ENCODE measurements at places on chromosomes 16 and 17.

GRCh38 chr16:88318521-88318920 lies 64.2 kb upstream of the ZNF469 start:
- ATAC-seq: no peak

GRCh38 chr17:57892146-57892819 lies 42.4 kb upstream of the MRPS23 start:
- peak; percentile 82 for ATAC-seq

- peak; percentile 69 for ATAC-seq
Measured at GRCh38 chr17:62966426-62967204, 580 bp downstream of the TANC2 start.

- ATAC-seq: no peak
Measured at GRCh38 chr16:2874032-2874911, 8.7 kb upstream of the FLYWCH2 start.

- ATAC-seq: no peak
Measured at GRCh38 chr17:55587608-55588139, 76.4 kb upstream of the SMIM36 start.

- ATAC-seq: no peak
Measured at GRCh38 chr16:69840975-69841374, 78.8 kb downstream of the WWP2 start.

DNA sequence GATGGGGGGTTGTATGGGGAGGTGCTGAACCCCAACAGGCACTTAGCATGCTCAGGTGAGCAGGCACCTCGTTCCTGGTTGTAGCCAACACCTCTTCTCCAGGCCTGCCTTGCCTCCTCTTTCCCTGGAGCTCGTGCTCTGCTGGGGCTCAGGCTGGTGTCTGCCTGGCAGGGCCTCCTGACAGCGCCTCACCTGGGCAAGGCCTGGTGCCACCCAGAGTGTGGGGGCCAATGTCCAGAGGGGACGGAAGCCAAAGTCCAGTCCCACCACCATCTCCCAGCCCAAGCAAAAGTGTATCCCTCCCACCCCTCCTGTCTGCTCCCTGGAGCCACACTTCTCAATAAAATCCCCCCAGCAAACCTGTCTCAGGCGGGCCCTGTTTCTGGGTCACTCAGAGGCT lies 304.2 kb upstream of the TNRC6C start:
- ATAC-seq: no peak

GRCh38 chr17:40329839-40330794 lies 21.1 kb downstream of the RARA start:
- no peak for ATAC-seq

DNA sequence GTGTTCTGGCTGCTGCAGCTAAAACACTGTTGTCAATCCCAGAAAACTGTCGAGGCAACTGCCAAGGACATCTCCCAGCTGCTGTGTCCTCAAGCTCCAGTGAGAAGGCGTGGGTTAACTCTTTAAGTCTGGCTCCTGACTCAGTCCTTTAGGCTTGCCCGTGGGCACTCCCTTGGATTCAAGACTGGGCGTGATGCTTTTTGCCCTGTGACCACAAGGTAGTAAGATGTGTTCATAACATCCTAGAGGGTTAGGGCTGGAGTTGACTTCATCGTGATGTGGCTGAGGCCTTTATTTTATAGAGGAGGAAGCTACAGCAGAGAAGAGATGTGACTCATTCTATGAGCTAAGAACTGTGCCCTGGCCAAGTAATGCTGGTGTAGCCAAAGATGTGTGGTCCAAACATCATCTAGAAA lies 50.9 kb upstream of the TEKT3 start:
- peak; percentile 97 for ATAC-seq

- no peak for ATAC-seq
Measured at GRCh38 chr17:49519781-49520180, 24.7 kb downstream of the NGFR start.

GRCh38 chr17:8649157-8650118 lies 18.9 kb upstream of the MYH10 start:
- no peak for ATAC-seq

GRCh38 chr16:80231888-80232287 lies 308.9 kb upstream of the DYNLRB2 start:
- peak; percentile 44 for ATAC-seq

DNA sequence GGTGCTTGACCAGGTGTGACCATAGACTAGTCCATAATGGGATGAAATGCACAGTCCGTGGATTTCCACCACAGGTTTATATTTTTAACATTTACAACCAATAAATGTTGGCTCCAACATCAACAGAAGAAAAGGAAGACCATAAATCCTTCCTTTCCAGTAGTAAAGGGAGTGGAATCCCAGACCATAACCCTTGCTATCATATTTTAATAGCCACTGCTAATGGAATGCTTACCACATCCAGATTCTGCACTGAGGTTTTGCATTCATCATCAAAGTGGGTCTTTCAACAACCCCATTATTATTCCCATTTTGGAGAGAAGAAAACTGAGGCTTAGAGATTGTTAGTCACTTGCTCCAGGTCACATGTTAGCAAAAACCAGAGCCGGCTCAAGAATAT lies 106.7 kb downstream of the FOXL1 start:
- no peak for ATAC-seq

DNA sequence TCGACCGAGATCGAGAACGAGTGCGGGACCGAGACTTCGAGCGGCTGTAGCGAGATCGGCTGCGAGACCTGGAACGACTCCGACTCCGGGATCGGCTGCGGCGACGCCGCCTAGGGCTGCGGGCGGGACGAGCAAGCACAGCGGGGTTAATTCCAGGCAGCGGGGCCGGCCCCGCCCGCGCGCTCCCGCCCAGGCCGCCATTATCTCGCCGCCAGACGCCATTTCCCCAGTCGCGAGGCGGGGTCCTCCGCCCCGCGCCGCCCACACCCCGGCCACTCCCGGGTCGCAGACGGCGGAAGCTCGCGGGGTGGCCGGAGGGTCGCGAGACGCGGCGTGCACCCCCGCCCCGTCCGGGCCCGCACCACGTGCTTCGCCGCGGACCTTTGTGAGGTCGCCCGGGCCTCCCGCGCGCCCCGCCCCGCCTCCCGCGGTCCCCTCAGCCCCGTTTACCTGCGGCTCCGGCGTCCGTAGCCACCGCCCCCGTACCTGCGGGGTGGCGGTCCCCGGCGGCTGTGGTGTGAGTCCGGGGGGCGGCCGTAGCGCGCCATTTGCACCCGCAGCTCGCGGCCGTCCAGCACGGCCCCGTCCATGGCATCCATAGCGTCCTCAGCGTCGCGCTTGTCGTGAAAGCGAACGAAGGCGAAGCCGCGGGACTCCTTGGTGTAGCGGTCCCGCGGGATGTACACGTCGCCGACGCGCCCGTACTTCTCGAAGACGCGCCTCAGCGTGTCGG lies 616 bp downstream of the SRSF2 start:
- ATAC-seq: peak; percentile 44

DNA sequence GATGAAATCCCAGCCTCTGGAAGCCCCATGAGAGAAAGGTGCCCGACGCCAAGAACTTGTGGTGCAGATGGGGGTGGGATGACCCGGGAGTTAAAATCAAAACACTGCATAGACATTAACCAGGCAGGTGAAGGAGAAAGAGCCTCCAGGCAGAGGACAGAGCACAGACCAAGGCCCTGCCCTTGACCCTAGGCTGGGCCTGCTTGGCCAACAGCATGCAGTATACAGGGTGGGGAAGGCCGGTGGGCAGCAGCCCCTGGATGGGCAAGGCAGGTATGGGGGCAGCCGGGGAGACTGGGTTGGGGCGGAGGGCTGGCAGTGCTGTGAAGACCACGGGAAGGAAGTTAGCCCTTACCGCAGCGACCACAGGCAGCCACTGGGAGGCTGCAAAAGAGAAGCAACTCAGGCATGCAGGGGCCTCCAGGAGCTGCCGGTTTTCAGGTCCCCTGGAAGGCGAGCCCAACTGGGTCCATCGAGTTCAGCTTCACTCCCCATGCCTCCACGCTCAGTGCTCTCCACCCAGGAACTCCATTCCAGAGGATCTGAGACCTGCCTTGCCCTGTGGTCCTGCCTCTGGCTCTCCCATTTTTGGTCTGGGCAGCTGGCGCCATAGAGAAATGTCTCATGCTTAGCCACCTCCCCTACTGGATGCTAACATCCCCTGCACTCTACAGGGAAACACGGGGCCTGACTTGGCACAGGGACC lies 81.2 kb downstream of the C16orf95 start:
- no peak for ATAC-seq

DNA sequence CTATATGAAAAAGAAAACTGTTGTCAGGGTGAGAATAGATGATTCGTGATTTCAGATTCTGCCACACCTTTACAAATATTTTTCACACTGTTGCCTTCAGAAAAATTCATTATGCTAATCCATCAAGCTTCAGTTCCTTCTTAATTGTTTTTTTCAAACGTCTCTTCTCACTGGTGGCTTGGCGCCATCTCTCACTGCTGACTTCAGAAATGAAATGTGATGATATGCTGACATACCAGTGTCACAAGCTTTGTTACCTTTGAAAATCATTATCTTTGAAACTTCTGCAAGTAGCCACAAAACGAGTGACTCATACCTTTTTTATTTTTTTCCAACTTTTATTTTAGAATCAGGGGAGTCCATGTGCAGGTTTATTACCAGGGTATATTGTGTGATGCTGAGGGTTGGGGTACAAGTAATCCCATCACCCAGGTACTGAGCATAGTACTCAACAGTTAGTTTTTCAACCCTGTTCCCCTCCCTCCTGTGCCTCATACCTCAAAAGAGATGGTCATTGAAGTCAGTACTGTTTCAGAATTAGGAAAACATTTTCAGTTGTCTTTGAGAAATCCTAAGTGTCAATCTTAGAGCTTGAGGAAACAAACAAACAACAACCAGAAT lies 14.0 kb upstream of the KRT222 start:
- ATAC-seq: no peak
